ENCODE measurements at places on chromosomes 2 and 18. TPM values are rescaled to one million over a fixed set of nuclear protein-coding genes. Genes with fewer than 3 reads are reported as not detected.

XDH gene
- total RNA-seq = 0.76 TPM

ASXL3 gene
- 1.3 TPM for total RNA-seq

DNA sequence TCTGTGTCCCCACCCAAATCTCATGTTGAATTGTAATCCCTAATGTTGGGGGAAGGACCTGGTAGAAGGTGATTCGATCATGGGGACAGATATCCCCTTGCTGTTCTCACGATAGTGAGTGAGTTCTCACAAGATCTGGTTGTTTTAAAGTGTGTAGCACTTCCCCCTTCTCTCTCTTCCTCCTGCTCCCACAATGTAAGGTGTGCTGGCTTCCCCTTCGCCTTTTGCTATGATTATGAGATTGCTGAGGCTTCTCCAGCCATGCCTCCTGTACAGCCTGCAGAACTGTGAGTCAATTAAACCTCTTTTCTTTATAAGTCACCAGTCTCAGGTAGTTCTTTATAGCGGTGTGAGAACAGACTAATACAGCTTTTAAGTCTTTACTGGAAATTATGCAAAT lies 193.3 kb upstream of the RBBP8 start:
- no peak overlapping the region for H3K4me3 ChIP-seq
- H3K27ac ChIP-seq = no peak overlapping the region
- DNase-seq = no peak

DNA sequence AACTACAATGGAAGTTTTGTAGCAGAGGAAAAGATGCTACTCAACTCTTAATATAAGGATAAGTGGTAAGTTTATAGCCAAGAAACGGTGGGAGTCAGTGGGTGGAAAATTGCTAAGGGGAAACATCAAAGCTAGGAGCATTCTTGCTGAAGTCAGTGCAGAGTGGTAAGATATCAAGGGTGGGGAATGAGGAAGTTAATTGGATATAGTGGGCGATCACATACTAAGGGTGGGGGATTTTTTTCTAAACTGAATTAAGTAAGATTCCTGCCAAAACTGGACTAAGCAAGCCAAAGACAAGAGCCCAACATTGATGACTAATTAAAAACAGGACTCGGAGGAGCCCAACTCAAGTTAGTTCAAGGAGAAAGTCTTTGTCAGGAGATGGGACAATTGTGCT lies 525.4 kb downstream of the CCDC85A start:
- H3K36me3 ChIP-seq = no peaks in the 10 kb centered on the region
- no peaks in the 10 kb centered on the region for H3K27me3 ChIP-seq
- H3K4me1 ChIP-seq = no peaks in the 10 kb centered on the region
- no peak overlapping the region for H3K27ac ChIP-seq
- no peak overlapping the region for H3K4me3 ChIP-seq
- DNase-seq = no peak

PLEKHH2 gene
- total RNA-seq = 14.1 TPM

GRCh38 chr2:67186871-67187270 lies 210.3 kb upstream of the ETAA1 start:
- H3K27ac ChIP-seq = no peak overlapping the region
- no peak overlapping the region for H3K4me3 ChIP-seq
- H3K4me1 ChIP-seq = no peaks in the 10 kb centered on the region
- no peak for DNase-seq
- no peaks in the 10 kb centered on the region for H3K36me3 ChIP-seq

DNA sequence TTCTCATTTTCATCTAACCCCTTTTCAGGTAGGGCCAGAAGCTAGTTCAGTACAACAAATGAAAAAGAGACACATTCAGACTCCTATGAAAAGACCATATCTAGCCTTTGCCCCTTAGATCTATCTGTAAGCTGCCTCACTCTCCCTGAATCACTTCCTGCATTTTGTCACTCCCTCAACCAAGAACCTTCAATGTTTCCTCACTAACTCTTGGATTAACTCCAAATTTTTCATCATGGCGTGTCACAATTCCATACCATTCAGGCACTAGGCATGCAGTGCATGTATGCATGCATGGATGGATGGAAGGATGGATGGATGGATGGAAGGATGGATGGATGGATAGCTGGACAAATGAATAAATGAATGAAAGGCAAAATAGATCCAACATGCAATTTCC lies 356.9 kb downstream of the TNS1 start:
- H3K4me1 ChIP-seq = peaks cover 6% of the 10 kb centered on the region
- H3K36me3 ChIP-seq = no peaks in the 10 kb centered on the region
- H3K27me3 ChIP-seq = no peaks in the 10 kb centered on the region
- no peak for DNase-seq

DNA sequence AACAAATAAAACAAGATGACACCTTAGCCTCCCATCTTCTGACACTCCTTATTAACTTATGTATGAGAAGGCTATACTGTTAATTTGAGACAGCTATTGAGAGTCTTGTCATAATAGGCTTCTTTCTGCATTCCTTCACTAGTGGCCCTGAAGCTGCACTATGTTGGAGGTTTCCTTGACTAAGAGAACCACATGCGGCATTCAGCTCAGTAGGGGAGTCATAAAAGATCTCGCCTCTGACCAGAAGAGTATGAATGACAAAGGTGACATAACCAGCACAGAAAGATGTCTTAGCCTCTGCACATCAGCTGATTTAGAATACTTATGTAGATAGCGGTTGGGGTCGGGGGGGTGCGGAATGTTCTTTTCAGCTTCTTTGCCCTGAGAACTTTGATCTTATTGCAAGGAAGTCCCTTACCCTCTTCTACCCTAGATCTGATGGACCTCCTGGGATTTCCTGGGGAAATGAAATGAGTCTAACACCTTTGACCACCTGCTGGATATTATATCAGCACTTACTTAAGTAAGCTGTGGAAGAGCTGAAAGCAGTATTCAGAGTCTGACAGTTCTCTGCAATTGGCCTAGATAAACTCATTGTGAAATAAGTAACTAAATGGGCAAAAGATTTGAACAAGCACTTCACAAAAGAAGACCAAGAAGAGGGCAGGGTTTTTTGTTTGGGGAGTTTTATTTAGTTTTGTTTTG lies 24.2 kb downstream of the RBM45 start:
- no peaks in the 10 kb centered on the region for H3K4me1 ChIP-seq
- no peak overlapping the region for H3K27ac ChIP-seq
- H3K27me3 ChIP-seq = no peaks in the 10 kb centered on the region

EPHA4 gene
- 69.7 TPM for total RNA-seq

Measured in suprapubic skin (tissue), 4 donors.